Inflammatory macrophage treated with lipopolysaccharide for 1 hour (primary cell): ENCODE measurements at places on chromosomes 2 and 18.

DNA sequence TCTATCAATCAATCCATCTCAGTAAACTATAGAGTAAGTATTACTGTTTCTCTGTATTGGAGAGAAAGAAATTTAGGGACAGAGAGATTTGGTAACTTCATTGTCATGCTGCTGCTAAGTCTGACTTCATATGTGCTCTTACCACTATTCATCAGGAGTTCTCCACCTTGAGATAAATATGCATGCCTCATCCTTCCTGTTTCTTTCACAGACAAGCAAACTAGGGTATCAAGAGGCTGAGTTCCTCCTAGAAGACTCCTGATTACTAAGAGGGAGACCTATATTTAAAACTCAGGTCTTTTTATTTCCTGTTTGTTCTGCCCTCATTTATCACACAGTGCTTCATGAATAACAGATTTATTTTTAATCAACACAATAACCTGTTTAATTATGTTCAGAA lies 34.1 kb downstream of the RIT2 start:
- DNase-seq = no peak

- no peak for DNase-seq
Measured at GRCh38 chr2:72576459-72576858, 249.4 kb downstream of the EXOC6B start.

- DNase-seq = no peak
Measured at GRCh38 chr2:134500211-134500935, 218.4 kb downstream of the TMEM163 start.

DNA sequence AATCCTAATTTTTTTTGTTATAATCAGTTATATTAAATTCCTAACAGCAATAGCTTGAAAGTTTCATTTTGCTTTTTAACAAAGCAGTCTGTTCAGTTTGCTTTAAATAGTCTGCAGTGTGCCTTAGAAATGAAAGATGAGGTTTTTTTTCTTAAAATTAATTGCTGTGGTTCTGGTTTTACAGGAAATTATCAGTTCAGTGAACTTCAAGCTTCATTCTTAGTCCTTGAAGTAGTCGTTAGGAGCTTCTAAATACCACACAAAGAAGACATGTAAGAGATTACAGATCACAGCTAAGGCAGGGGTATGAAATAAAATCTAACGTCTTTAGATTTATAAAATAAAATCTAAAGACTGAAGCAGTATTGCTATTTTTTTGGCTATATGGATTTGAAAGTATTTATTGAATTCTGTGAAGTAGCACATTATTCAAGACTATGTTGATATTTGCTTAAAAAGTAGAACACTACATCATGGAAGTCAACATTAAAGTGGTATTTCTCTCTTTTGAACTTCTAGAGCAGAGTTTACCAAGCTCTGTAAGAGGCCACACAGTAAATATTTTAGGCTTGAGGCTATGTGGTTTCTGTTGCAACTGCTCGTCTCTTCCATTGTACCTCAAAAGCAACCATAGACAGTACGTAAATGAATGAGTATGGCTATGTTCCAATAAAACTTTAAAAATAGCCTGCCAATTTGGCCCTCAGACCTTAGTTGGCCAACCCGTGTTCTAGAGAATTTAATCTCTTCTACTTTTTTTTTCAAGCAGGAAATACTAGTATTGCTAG lies 81.5 kb upstream of the STON1 start:
- DNase-seq = no peak

GRCh38 chr2:176978921-176979320 lies 233.7 kb upstream of the HNRNPA3 start:
- DNase-seq = no peak

- DNase-seq = no peak
Measured at GRCh38 chr2:53087262-53087873, 680.2 kb upstream of the CHAC2 start.

GRCh38 chr18:69250305-69251151 lies 150.2 kb upstream of the DOK6 start:
- DNase-seq = no peak

DNA sequence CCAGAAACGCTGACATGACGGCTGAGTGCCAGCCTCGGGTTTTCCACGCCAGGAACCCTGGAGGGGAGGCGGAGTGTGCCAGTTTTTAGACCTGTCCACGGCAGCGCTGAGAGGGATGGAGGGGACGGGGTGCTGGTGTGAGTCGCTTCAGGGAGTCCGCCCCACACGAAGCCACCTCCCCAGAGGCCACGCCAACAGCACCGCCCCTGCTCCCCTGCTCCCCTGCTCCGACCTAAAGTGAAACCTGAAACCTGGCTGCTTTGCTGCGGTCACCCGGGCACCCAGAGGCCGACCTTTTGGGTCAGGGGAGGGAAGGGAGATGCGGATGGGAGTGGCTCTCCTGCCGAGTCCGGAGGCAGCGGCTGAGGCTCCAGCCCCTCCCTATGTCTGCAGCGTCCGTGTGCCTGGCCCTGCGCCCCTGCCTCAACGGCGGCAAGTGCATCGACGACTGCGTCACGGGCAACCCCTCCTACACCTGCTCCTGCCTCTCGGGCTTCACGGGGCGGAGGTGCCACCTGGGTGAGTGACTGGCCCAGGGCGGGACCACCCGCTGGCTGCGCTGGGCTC lies 38.1 kb downstream of the SNED1 start:
- DNase-seq = no peak

- DNase-seq = no peak
Measured at GRCh38 chr2:196959281-196959680, 32.8 kb upstream of the PGAP1 start.

GRCh38 chr2:126664639-126665038 lies 8.7 kb downstream of the GYPC start:
- DNase-seq = no peak

DNA sequence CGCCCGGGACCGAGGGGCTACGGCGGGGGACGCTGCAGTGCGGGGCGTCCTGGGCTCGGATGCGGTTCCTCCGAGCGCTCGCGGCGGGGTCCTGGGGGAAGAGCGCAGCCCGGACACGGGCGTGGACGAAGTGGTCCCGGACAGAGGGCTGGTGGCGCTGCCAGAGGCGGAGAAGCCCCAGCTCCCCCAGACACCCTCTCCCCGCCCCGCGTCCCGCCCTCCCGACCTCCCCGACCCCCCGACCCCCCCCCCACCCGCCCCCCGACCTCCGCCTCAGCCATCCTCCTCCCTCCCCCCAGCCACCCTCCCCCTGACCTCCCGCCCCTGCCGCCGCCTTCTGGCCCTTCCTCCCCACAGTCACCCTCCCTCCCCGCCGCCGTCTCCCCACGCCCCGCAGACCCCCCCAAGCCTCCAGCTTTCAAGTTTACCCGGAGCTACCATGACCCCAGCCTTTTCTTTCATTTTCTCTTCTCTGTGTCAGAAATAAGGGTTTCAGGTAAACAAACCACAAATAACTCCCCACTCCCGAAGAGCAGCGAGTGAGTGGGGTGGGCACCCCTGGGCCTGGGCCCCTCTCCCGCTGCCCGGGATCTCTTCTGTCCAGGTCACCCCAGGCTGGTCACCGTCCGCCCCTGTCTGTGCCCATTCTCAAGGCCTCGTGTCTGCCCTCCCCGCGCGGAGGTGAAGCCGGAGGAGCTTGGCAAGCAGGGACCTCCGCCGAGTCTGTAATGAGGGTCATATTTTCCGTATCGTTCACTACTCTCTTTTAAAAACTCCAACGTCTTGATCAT lies 5.1 kb downstream of the NFATC1 start:
- no peak for DNase-seq

GRCh38 chr2:234970477-234970882 lies 18.7 kb downstream of the SH3BP4 start:
- DNase-seq = no peak

GRCh38 chr2:23658466-23658942 lies 268.4 kb downstream of the ATAD2B start:
- peak; percentile 36 for DNase-seq

DNA sequence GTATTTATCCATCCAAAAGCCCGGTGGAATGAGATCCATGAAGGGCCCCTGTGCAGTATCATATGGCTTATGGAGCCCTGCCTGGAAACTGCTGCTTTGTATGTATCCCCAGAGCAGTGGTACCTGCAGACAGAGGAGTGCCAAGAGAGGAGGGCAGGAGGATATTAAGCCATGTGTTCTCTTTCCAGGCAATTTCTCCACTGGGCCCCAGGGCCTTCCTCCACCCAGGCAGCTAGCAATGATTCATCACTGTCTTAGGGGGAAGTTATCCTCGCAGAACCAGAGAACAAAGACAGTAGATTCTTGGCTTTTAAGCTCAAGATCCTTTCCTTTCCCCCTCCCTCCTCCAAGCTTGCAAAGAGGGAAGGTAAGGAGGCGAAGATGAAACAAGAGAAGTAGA lies 98.1 kb downstream of the LRRC30 start:
- peak; percentile 10 for DNase-seq
